Activated naive CD4-positive, alpha-beta T cell (primary cell): ENCODE measurements at places on chromosomes 12 and 14.

GRCh38 chr12:75103822-75104221 is 105.8 kb downstream of the KCNC2 start:
- no peak for DNase-seq

DNA sequence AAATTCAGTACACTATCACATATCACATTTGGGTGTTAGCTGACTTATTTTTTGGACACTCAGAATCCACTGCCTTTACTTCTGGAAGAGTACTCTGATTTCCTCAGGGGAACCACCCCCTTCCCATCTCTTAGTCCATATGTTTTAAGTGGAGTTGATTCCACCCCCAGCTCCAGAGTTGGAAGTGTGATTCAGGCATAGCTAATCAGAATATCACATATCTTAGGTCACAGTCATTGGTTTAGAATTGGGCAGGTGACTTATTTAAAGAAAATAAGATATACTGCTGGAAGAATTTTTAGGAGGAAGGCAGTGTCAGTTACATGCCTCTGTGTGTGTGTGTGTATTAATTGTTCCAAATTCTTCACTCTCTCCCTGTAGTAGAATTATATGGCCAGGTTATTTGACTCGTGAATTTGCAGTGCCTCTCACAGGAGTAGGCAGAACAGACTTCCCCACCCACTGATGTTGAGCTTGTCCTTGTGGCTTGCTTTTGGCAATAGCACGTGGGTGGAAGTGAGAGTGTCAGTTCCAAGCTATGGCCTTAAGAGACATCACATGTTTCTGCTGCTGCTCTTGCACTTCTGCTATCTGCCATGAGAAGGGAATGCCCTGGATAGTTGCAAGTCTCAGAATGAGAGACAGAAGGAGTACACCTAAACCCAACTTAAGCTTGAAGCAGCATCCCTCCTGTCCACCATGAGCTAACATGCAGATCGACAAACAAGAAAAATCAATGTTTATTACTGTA is 6.4 kb upstream of the GAS2L3 start:
- no peak for DNase-seq

- no peak for DNase-seq
Measured at GRCh38 chr12:117142094-117142493, 42.9 kb upstream of the TESC start.

GRCh38 chr12:47247418-47247817 is 167.7 kb upstream of the AMIGO2 start:
- DNase-seq = no peak

- DNase-seq = no peak
Measured at GRCh38 chr12:80178846-80179245, 79.5 kb downstream of the OTOGL start.

- DNase-seq = no peak
Measured at GRCh38 chr12:28578361-28578760, 388.1 kb downstream of the CCDC91 start.

- peak; percentile 39 for DNase-seq
Measured at GRCh38 chr12:93571365-93571924, 1.0 kb upstream of the SOCS2 start.

DNA sequence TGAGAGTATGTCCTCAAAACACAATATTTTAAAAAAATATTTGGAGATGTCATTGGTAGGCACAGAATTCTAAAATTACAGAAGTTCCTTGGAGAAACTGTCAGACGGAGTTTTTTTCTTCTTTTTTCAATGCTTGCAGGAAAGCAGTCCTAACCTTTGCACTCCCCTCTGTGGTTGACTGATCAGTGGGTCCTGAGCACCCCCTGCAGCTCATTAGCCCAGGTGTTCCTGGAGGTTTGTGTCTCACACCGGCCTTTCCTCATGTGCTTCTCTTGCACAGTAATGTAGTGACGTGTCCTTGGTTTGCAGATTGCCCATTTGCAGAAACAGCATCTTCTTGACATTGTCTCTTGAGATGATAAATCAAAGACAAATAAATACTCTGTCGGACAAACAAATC is 513.0 kb downstream of the TMEM121 start:
- peak; percentile 44 for DNase-seq

- DNase-seq = no peak
Measured at GRCh38 chr12:107359382-107359781, 266.0 kb upstream of the CRY1 start.

GRCh38 chr14:96852823-96853422 is 55.7 kb downstream of the VRK1 start:
- no peak for DNase-seq

DNA sequence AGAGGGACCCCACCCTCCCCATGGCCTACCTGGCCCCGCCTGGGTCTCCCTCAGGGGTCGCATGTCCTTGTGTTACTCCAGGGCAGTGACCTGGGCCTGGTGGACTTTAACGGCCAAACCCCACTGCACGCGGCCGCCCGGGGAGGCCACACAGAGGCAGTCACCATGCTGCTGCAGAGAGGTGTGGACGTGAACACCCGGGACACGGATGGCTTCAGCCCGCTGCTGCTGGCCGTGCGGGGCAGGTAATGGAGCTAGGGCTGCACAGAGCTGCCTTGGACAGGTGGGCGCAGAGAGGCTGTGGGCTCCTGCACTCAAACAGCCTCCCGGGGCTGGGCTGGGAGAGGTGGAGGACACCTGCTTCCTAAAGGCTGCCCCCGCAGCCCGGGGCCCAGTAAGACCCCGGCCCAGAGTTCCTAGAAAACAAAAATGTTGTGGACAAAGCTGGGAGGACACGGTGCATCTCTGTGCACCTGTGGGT is 21.6 kb downstream of the ASPG start:
- DNase-seq = no peak

- DNase-seq = no peak
Measured at GRCh38 chr14:95901054-95901453, 24.4 kb downstream of the TUNAR start.

DNA sequence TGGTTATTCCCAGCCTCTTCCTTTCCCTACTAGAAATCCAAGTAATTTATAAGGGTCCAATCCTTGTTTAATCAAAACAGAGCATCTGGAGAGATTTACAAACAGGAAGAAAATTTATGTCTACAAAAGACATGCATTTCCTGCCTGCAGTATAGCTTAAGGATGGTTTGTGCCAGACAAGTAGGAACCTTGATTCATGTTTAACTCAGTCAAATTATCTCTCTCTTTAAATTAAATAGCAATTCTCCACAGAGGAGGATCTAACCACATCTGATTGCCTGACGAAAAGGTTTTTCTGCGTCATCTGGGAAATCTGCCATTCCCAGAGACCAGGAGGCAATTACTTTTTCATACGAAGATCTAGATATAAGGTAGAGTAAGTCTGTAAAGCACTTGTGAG is 105.2 kb downstream of the ZFC3H1 start:
- no peak for DNase-seq

GRCh38 chr12:51383269-51383905 is 7.8 kb downstream of the GALNT6 start:
- DNase-seq = no peak

DNA sequence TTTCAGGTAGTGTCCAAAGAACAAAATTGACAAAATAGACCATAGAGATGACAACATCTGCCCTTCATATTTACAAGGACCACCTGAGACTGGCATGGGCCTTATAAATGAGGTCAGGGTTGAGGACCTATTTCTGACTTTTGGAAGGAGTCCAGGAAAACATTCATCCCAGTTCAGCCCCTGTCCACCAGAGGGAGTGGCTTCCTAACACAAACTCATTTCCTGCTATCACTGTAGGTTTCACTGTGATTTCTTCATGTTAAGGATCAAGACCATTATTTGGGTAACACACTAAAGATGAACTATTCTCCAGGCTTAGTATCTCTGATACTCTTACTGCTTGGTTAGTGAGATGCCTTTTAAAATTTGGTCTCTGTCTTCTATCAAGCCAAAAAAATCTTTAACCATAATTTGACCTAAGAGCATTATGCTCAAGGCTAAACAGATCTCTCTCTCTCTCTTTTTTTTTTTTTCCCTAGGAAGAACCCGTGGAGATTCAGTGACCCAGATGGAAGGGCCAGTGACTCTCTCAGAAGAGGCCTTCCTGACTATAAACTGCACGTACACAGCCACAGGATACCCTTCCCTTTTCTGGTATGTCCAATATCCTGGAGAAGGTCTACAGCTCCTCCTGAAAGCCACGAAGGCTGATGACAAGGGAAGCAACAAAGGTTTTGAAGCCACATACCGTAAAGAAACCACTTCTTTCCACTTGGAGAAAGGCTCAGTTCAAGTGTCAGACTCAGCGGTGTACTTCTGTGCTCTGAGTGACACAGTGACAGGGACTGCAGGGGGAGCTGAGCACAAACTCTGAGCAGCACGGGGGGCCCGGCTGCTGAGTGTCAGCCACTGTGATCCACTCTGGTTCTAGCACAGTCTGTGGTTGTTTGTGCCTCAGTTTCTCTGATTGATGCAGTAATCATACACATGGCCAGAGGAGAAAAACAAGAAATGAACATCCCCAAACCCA is 267.6 kb upstream of the OR4E1 start:
- DNase-seq = no peak

- DNase-seq = no peak
Measured at GRCh38 chr12:41459906-41460214, 271.7 kb downstream of the PDZRN4 start.

GRCh38 chr12:49253033-49253623 is 11.8 kb upstream of the TUBA1C start:
- no peak for DNase-seq

DNA sequence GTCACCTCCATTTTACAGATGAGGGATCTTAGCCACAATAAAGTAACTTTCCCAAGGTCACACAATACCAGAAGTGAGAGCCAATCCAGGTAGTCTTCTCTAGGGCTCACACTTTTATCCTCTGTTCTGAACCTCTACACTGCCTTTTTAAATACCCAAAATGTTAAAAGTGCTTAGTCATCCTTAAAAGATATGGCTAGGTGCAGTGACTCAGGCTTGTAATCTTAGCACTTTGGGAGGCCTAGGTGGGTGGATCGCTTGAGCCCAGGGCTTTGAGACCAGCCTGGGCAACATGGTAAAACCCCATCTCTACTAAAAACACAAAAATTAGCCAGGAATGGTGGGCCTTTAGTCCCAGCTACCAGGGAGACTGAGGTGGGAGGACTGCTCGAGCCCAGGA is 104.1 kb upstream of the PPP4R3A start:
- DNase-seq = no peak

GRCh38 chr14:74506411-74506851 is 12.9 kb downstream of the ISCA2 start:
- no peak for DNase-seq

- no peak for DNase-seq
Measured at GRCh38 chr12:54172168-54172567, 16.6 kb downstream of the SMUG1 start.

DNA sequence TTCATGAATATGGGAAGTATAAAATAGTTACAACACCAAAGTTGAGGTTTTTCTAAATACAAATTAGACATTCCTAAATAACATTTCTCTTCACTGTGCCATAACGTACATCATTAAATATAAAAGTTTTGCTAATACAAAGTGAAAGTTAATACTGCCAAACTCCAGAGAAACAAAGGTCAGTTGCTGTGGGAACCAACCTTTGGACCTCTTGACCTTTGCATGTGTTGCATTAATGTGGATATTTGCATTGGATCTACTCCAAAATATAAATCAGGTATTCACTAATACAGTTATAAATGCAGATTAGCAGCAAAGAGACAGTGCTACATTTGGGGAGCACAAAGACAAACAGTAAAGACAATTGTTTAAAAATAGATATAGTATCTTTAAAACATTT is 366.0 kb upstream of the USP15 start:
- DNase-seq = no peak

- DNase-seq = no peak
Measured at GRCh38 chr14:102323102-102323501, 3.6 kb downstream of the ZNF839 start.

GRCh38 chr12:28611115-28611435 is 420.8 kb downstream of the CCDC91 start:
- no peak for DNase-seq

DNA sequence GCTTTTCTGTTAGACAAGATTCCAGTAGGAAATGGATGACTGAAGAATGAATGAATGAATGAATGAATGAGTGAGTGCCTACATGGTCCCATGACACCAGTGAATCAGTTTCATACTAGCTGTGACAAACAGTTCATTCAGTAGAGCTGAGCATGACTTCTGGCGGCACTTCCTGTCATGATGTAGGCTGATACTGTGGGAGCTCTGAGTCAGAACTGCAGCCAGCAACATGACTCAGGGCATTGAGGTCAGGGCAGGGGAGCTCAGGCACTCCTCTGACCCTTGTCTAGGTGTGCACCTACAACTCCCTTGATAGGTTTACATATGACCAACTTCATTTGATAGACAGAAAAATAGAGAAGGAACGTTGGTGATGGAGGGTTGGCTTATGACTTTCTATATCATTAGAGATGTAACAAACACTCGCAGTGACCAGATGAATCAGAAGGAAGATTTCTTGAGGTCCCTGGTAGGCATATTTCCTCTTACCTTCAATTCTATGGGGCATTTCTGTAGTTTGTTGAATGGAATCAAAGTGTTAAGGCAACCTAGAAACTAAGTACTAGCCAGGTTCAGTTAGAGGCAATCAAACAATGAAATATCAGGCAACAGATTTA is 139.3 kb upstream of the ARHGAP5 start:
- DNase-seq = peak; percentile 8

GRCh38 chr12:53191096-53191884 is 10.6 kb upstream of the CSAD start:
- no peak for DNase-seq

GRCh38 chr12:39476894-39477293 is 34.0 kb upstream of the KIF21A start:
- DNase-seq = no peak

- DNase-seq = no peak
Measured at GRCh38 chr14:77212943-77213678, 31.5 kb downstream of the TMEM63C start.
